ENCODE measurements at places on chromosomes 4 and X.

DNA sequence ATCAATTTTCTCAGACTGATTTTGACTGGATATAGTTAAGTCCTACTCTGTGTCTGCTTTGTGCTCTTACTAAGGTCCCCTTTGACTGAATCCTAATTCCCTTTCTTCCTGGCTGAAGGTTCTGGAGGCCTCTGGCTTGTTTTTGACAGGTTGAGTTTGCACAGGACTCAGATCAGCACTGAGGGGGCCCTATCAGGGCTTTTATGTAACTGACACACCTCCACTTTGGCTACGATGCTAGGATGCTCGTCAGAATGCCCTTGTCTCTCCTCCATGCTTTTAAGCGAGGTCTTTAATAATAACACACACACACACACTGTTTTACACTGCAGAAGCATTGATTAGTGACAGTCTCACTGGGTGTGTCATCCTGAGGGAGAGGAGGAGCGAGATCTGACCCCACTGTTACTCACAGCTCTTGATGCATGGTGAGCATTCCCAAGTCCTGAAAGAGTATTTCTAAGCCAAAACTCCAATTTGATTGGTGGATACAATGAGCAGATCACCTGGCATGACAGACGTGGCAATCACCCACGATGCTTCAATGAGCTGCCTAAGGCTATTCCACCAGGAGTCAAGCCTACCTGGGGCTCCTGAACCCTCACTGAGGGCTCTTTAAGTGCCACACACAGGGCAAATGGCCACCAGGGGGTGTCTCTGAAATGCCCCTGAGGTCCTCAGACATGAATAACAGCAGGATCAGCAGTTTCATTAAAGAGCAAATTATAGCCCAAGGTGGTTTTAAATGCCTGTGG is 130.4 kb upstream of the CPEB2 start:
- no peak for DNase-seq

DNA sequence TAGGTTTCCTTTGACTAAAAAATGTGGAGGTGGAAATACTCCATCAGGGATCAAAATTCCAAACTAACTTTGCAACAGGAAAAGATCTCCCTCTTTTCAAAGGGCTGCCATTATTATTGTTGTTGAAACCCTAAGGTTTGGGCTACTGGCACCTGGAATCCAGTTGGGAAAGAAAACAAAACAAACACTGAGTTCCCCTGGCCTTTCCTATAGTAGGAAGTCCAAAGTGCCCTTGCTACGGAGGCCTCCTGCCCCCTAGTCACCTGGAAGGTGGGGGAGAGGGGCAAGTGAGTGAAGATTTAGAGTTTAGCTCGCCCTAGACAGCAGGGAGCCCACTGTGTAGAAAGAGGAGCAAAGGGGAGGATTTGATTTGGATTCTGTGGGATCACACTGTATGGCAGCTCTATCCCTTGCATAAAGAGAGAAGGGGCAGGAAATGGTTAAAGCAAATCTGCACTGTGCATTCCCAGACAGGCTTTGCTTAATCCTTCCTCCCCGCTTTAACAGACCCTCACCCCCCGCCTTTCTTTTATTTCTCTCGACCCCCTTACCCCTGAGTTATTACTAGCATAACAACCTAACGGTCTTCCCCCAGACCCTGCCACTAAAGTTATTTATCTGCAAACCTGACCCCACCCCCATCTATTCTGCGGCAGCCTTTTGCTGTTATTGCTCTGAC is 627 bp upstream of the FAT4 start:
- DNase-seq, result no peak

DNA sequence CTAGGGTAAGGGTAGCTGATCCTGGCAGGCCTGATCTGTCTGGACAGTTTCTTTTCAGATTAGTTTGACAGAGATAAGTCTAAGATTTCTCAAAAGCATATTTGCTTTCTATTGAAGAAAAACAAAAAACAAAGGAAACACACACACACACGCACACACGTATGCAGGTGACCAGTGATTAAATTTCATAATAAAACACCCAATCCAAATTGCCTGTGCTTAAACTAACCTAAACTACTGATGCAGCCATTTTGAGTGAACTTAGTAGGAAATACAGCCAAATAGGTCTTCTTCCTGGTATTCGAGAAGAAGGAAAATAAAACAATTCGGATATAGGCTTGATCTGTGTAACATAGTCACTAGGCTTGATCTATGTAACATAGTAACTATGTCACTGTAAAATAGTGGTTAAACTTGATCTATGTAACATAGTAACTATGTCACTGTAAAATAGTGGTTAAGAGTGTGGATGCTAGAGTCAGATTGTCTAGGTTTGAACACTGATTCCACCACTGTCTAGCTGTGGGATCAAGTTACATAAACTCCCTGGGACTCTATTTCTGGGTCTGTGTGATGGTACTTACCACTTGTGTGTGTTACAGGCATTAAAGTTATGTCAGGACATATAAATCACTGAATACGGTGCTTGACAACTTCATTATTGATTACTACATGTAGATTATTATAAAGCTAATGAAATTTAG is 9.8 kb upstream of the CCNG2 start:
- no peak for DNase-seq

- DNase-seq, result no peak
These were observed 64.2 kb downstream of the PPP2R2C start for GRCh38 chr4:6408263-6408662.

GRCh38 chr4:119124352-119124751 is 11.3 kb upstream of the MYOZ2 start:
- DNase-seq, result peak; percentile 29

DNA sequence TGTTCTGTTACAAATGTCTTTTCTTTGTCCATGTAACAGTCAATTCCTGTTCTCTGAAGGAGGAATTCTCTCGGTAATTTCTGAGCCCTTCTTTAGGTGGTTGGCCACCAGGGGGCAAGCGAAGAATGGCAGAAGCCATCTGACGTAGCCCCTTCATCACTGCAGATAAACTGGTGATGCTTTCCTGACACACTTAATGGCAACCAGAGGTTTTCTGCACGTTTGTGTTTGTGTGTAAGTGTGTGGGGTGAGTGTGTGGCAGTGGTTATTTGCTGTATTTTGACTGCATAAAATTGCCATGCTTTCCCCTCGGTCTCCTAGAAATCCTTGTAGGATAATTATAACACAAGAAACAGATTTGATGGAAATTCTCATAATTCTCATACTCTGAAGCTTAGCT is 64.8 kb upstream of the STOX2 start:
- peak; percentile 89 for DNase-seq

- no peak for DNase-seq
These were observed 145.5 kb upstream of the MAMLD1 start for GRCh38 chrX:150217609-150218008.

DNA sequence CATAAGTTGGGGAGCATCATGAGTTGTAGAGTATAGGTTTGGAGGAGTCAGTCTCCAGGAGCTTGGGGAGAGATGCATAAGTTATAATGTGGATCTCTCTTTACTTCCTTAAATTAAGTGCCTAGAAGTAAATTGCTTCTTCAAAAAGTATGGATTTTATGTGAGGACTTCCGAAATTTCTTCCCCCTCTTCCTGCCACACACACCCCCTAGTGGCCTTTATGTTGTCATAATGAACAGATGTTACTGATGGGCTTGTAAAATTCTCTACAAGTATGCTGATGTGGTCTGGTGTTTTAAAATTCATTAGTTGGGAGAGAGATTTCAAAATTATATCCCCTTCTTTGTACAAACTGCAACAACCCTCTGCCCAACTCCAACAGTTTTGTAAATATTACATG is 2.3 kb upstream of the METTL14 start:
- DNase-seq, result no peak

DNA sequence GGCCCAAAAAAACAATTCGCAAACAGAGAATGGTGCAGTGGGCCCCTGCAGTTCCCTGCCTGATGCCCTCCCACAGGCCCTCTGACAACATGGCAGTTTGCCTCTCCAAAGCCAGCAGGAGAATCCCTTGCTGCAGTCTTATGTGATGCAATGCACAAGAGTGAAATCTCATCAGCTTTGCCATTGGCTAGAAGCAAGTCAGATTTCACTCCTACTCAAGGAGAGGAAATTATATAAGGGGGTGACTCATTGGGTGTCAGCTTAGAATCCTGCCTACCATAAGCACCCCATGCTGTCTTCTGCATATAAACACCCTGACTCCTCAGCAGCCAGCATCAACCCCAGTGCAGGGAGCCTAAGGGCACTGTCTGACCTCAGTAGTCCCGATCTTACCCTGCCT is 157.3 kb upstream of the LDB2 start:
- no peak for DNase-seq

GRCh38 chrX:40867352-40867751 is 132.0 kb upstream of the MED14 start:
- peak; percentile 19 for DNase-seq

DNA sequence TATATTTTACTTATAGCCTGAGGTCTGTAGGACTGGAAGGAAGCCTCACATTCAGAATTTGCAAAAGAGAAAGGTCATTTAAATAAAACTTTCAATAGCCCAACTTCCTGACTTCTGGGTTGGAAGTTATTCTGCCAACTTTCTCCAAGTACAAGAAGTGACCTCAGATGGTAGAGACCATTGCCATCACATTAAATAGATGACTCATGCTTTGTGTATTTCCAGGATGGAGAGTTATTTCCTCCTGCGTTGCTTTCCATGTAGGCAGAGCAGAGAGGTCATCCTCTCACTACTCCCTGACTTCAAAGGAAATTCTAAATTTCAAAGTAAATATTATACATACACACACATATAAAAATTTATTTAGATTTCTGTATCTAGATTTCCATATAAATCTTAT is 73.0 kb upstream of the NR3C2 start:
- no peak for DNase-seq

DNA sequence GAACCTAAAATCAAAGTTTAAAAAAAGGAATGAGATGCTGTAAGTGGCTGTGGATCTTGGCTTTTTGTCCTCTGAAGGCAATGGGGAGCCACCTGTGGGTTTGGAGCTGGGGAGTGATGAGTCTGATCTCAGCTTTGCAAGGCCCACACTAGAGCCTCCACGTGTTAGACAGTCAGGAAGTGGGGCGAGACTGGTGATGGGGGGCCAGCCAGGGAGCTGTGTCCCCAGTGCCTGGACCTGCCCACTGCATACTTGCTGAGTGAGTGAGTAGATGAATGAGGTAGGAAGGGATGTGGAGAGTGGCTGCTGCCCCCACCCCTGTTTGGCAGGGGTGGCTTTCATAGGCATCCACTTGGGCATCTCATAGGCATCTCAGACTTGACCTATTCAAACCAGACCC is 84.0 kb downstream of the NHSL2 start:
- no peak for DNase-seq

- DNase-seq, result peak; percentile 6
These were observed 79.1 kb downstream of the ELOVL6 start for GRCh38 chr4:110119337-110119736.

- DNase-seq, result no peak
These were observed 117.5 kb downstream of the RAPGEF2 start for GRCh38 chr4:159220353-159220752.

DNA sequence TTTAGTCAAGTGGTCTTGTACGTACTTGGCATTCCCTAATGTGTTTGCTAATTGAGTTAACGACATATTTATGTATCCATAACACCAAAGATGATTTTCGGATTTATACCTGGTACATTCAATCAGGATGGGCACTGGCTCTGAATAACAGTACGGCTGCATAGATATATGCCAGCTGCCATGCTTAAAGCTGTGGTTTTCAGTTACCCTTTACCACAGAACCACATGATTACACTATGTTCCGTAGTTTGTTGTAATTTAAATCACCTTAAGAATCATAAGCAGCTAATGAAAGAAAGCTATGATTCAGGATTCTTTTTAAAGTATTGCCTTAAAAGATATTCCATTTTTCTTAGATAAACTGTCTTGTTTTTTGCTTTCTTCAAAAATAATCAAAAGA is 53.6 kb downstream of the FIP1L1 start:
- DNase-seq, result no peak

- no peak for DNase-seq
These were observed 75.0 kb downstream of the MAMLD1 start for GRCh38 chrX:150438165-150438564.

DNA sequence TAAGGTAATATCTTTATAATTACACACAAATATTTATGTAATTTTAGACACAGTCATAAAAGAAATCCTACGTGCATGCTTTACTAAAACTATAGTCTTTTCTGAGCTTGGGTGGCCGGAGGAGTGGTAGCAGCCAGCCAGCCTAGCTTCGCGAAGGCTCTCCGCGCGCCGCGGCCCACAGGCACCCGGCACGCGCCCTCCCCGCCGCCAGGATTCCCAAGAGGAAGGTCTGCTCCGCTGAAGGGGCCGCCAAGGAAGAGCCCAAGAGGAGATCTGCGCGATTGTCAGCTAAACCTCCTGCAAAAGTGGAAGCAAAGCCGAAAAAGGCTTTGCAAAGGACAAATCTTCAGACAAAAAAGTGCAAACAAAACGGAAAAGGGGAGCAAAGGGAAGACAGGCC is 8.7 kb upstream of the PJA1 start:
- no peak for DNase-seq

DNA sequence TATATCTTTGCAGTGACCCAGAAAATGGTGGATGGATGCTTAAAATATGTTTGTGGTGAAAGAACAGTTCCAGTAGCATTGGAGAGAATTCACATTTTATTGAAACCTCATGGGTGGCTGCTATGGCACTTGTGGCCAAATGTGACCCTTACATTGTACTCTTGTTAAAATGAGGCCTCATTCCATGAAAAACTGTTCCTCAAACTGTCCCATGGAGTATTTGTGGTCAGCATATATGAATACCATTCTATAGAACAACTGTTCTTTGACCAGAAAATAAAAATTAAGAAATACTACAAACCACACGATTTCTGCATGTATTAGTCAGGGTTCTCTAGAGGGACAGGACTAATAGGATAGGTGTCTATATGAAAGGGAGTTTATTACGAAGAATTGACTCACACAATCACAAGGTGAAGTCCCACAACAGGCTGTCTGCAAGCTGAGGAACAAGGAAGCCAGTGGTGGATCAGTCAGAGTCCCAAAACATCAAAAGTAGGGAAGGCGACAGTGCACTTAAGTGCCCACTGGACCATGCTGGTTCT is 35.1 kb downstream of the GEMIN8 start:
- no peak for DNase-seq

GRCh38 chr4:69833251-69833650 is 26.7 kb downstream of the SULT1E1 start:
- no peak for DNase-seq

DNA sequence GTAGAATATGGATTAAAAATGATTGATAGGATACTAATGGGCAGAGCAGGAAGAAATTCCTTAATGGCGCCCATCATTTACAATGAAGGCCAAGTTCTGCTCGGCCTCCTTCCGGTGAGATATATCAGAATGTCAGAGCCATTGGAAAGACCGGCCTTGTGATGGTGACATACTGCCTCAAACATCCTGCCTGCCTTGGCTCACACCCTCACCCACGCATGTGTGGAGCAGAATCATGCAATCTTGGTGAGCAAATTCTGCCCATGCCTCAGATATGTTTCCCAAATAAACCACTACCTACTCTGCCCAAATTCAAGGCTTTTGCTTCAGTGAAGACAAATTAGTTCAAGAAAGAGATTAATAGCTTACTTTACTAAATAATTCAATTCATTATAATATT is 163.3 kb downstream of the MID1 start:
- DNase-seq, result no peak

- no peak for DNase-seq
These were observed 20.6 kb downstream of the MAGEC1 start for GRCh38 chrX:141924293-141924692.
